Gastrocnemius medialis (tissue), 4 donors: ENCODE measurements at places on chromosomes 12 and 14. TPM values are rescaled to one million over a fixed set of nuclear protein-coding genes. Genes with fewer than 3 reads are reported as not detected.

Gene C12orf60
- 0.33 TPM for total RNA-seq

GRCh38 chr12:106094304-106094703 lies 44.5 kb downstream of the NUAK1 start:
- no peak for DNase-seq
- no peak overlapping the region for H3K4me3 ChIP-seq
- no peaks in the 10 kb centered on the region for H3K27me3 ChIP-seq
- H3K36me3 ChIP-seq: no peaks in the 10 kb centered on the region
- peak overlapping the region; percentile 29 for H3K27ac ChIP-seq
- H3K4me1 ChIP-seq: peaks cover 51% of the 10 kb centered on the region

DNA sequence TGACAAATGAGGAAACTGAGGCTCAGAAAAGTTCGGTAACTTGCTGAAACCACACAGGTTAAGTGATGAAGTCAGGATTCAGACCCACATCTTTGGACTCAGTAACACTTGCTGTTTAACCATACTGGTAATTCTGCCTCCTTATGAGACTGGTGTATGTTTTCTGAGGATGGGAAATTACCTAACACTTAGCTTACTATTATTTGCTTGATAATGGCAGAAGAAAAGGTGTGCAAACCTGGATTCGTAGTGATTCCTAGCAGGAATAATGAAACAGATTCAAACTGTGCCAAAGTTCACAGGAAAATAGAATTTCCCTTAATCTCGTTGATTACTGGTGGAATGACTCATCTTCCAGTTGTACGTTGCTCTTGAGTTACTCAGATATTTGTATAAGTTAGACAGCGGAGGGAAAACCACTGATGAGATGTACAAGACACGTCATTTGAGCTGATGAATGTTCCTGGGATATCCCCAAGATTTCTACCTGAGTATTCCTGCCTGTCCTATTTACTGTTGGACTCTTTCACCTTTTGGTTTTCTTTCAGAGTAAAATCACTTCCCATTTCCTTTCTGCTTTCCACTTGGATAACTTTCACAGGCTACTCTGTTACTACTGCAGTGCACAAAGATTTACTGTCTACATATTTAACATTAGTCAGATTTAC lies 37.5 kb downstream of the PRORP start:
- peaks cover 4% of the 10 kb centered on the region for H3K4me1 ChIP-seq
- no peak overlapping the region for H3K4me3 ChIP-seq
- DNase-seq: no peak
- no peak overlapping the region for H3K27ac ChIP-seq
- no peaks in the 10 kb centered on the region for H3K27me3 ChIP-seq
- H3K36me3 ChIP-seq: no peaks in the 10 kb centered on the region

GRCh38 chr12:77996670-77997069 lies 166.0 kb downstream of the NAV3 start:
- no peak overlapping the region for H3K4me3 ChIP-seq
- no peak overlapping the region for H3K27ac ChIP-seq
- no peaks in the 10 kb centered on the region for H3K4me1 ChIP-seq
- DNase-seq: no peak

- no peak overlapping the region for H3K4me3 ChIP-seq
- H3K4me1 ChIP-seq: peaks cover 34% of the 10 kb centered on the region
Observed at GRCh38 chr14:58291646-58292045, 6.7 kb upstream of the ARID4A start.
